ENCODE measurements at places on chromosomes 2 and 18.

GRCh38 chr18:79129120-79129519 lies 59.9 kb downstream of the ATP9B start:
- no peak for DNase-seq

GRCh38 chr18:31156821-31157763 lies 5.6 kb downstream of the DSC1 start:
- no peak for DNase-seq

GRCh38 chr18:40841467-40841866 lies 1113.6 kb upstream of the PIK3C3 start:
- DNase-seq = no peak

DNA sequence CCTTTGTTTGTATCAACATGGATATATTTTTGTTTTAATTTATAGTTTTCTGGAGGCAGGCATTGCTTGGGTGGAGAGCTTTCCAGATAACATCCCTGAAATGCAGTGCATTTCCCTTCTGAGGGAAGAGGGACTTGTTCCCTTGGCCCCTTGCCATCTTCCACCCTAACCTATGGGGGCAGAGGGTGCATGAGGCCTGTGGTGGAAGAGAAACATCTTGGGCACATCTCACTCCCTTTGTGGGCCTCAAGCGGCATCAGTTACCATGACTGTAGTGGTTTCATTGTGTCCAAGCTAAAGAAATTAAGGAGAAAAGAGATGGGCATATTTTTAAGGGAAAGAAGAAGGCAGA lies 5.3 kb upstream of the RPL37A start:
- DNase-seq = no peak

GRCh38 chr18:46401486-46402070 lies 255.4 kb downstream of the LOXHD1 start:
- DNase-seq = no peak

DNA sequence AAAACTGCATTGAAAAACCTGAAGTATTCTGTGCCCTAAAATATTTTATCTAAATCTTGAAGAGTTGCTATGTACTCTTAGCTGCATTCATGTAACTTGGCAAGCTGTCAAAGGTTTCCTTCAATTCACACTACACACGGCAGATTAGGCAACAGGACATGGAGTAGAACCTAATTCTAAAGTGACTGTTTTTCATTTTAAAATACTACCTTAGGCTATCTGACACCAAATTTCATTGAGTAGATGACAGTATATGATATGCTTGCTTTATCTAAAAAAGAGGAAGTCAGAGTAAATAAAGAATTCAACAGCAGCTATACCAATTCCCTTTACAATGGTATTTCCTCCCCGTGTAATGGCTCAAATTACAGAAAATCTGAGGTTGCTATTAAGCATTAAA lies 45.4 kb downstream of the EXOC6B start:
- no peak for DNase-seq

DNA sequence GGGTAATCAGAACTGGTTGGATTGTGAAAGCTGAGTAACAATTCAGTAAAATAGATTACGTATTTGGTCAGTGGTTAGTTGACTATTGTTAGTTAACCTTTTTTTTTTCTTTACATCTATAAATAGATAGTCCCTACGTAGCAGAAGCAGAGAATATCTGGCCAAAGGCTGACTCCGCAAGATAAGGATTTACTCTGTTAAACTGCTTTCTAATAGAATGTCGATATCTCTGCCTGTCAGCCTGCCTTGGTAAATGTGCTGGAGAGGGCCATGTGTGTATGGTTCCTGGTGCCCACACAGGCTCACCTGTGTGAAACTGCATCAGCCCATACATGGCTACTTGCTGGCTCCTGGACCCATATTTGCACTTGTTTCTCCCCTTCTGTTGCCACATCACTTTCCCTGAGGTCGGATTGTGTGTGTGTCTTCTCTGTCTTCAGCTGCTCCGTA lies 94.4 kb downstream of the CRIM1 start:
- DNase-seq = no peak

- DNase-seq = peak; percentile 34
Observed at GRCh38 chr2:112486895-112487294, 4.9 kb downstream of the TTL start.

DNA sequence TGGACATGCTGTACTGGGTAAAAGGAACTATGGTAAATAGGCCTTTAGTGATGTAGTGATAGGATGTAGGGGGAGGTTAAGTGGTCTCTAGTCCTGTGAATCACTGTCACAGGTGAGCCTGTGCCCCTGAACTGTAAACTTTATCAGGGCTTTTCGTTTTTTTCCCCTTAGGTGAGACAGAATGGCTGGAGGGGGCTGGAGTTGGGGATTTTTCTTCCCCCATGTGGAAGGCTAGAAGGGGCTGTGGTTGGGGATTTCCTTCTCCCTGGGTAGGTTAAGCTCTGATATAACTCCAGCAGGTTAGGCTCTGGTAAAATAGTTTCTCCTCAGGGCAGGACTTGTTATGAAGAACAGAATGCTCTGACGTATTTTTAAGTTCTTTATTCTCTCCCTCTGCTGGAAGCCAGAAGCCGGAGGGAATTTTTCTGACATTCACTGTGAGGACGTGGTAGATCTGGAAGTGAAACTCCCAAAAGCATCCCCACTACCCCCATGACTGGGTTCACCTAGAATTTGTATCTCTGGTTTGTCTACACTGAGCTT lies 28.5 kb downstream of the PIKFYVE start:
- no peak for DNase-seq

DNA sequence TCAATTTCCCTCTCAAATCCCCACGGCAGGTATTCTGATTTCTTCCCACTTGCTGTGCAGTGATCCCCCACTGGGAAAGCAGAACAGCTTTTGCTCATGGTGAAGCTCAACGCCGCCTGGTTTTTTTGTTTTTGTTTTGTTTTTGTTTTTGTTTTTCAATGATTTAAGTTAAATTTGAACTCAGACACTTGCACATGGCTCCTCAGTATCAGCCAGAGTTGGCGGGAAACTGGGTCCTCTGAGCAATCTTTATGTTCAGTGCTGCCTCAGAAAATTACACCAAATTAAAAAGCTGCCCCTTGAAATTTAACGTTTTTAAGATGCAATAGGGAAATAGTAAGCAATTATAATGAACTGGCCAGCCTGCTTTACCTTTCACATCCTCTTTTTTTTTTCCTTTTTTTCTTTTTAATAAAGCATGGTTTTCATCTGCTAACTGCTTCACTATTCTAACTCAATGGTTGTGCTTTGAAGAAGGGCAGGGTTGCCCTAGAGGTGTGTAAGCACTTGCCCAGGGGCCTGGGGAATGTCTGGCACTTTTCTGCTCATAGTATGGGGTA lies 277.0 kb upstream of the HNRNPA3 start:
- no peak for DNase-seq

DNA sequence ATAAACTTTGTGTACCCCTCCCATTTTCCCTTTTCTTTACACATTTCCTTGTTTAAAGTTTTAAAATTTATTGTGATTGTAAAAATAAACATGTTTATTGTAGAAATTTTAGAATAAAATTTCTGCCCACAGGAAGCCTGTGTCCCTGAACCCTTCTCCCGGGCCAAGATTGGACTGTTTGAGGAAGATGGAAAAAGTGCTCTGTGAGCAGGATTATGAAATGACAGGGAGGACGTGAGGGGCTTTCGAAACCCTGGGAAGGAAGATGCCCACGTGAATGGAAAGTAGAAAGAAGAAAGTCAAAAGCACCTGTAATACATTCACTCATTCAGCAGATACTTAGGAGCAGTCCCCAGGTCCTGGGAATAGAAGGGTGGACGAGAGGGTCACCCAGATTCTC lies 25.4 kb upstream of the ATOH8 start:
- no peak for DNase-seq

DNA sequence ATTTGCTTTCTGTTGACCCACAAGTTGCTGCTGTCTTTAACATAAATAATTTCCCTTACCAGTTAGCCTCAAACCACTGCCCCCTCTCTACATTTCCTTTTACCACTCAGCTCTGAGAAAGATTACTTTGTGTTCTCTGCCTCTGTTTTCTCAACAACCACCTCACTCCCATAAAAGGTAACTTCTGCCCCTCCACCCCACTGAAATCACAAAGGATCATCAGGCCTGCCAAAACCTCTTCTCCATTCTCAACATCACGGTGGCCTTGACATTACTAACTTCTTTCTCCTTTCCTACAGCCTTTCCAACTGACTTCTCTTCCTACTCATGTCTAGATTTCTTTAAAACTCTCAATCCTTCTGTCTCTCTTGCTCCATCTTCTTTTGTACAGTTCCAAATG lies 10.1 kb downstream of the ACADL start:
- no peak for DNase-seq

DNA sequence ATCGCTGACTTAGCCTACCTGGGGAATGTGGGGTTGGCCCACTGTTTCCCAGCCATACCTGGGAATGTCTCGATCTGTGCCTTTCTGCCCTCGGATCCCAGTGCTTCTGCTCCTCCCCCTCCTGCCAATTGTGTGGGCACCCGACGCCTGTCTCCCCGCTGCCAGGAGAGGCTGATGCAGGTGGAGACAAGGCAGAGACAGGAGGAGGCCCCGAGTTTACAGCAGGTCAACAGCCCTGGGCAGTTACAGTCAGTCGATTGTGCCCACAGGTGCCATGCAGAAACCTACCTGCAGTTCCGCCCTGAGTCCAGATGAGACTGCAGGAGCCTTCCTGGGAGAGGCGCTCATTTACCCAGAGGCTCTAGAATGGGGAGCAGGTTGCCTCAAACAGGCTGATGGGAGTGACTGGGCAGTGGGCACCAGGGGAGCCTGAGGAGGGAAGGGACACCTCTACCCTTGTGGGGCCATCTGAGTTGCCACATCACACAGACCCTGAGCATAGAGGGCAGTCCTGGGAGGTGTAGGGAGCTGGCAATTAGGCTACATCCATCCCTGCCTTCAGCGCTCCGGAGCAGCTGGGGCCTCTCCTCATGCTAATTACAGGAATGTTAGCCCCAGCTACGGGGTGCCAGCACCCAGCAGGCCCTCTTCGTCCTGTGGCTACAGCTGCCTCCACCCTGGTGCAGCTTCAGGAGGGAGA lies 300.1 kb downstream of the NDUFA10 start:
- no peak for DNase-seq
